ENCODE measurements at places on chromosomes 11 and 22.

GRCh38 chr11:44949160-44950030 is 1.3 kb downstream of the TP53I11 start:
- DNase-seq, result no peak

DNA sequence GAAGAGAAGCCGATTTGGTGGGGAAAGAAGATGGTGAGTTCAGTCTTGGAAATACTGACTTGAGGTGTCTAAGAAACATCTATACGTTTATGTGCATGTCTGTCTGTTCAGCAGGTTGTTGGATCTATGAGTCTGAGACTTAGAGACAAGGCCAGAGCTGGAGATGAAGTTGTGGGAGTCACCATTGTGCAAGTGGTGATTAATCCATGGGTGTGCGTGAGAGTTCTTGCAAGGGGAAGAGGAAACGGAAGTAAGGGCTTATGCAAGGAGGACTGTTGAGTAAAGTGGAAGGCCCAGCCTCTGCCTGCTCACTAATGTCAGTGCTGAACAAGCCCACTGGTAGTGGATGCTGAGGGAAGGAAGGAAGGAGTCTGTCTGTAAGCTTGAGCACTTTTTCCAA is 9.7 kb downstream of the TMEM45B start:
- no peak for DNase-seq

- DNase-seq, result no peak
Measured at GRCh38 chr11:111012491-111012890, 233.0 kb upstream of the POU2AF2 start.

DNA sequence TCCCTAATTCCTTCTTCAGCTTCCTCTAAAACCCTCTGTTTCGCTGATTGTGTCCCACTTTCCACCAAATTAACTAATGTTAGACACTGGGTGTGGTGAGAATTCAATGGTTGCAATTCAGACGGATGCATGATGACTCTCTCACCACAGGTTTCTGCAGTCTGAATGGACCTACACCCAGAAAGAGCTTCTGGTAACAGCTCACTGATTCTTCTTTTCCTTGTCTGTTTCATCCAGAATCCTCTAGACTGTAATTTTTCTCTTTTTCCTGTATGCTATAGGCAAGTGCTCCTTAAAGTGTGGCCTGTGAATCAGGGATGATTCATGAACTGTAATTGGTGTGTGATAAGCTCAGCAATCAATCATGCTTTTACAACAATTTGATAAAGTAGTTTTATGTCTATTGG is 18.1 kb downstream of the MMP10 start:
- no peak for DNase-seq

- DNase-seq, result no peak
Measured at GRCh38 chr11:70687716-70688115, 289.4 kb downstream of the CTTN start.

DNA sequence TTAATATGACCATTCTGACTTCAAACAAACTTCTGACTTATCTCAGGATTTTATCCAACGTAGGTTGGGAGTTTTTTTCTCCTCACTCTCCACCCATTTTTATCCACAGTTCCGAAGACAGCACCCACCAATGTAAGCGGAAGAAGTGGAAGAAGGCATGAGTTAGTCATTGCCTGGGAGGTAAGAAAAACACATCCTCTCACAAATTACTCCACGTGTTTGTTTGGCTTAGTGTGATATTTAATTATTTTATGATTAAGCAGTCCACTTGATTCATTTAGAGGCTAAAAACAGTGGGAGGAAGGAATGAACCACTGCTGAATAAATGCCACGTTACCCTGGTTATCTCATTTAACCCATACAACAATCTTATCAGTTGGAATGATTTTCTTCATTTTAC is 389.6 kb upstream of the ARHGAP42 start:
- no peak for DNase-seq

GRCh38 chr11:86934926-86935579 is 20.1 kb downstream of the FZD4 start:
- DNase-seq, result no peak

DNA sequence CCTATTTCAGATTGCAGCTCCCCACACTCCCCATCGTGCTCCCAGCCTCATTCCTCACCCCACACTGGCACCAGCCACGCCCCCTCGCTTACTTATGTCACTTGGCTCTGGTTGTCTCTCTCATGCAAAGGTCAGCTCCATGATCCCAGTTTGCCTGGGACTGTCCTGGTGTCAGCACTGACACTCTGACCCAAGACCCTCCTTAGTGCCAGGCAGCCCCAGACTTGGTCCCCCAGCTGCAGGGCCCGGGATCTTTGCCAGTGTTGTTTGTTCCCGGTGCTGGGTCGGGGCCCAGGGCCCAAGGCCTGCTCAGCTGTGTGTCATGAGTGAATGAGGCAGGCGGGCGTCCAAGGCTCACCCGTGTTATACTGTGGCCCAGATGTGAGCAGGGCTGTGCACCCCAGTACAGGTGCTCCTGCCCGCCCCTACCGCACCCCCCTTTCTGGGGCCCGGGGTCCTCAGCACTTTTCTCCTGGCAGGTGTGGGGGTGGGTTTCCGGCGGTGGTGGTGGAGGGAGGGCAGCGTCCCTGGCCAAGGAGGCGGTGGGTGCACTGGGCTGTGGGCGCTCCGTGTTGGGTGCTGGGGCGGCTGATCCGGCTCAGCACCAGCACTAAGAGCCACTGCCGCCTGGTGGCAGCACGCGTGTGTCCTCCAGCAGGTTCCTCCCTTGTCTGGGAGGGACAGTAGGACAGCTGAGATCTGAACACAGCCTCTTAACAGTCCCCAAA is 19.5 kb downstream of the IL17REL start:
- peak; percentile 41 for DNase-seq

- no peak for DNase-seq
Measured at GRCh38 chr22:27718186-27719035, 83.1 kb downstream of the MN1 start.

DNA sequence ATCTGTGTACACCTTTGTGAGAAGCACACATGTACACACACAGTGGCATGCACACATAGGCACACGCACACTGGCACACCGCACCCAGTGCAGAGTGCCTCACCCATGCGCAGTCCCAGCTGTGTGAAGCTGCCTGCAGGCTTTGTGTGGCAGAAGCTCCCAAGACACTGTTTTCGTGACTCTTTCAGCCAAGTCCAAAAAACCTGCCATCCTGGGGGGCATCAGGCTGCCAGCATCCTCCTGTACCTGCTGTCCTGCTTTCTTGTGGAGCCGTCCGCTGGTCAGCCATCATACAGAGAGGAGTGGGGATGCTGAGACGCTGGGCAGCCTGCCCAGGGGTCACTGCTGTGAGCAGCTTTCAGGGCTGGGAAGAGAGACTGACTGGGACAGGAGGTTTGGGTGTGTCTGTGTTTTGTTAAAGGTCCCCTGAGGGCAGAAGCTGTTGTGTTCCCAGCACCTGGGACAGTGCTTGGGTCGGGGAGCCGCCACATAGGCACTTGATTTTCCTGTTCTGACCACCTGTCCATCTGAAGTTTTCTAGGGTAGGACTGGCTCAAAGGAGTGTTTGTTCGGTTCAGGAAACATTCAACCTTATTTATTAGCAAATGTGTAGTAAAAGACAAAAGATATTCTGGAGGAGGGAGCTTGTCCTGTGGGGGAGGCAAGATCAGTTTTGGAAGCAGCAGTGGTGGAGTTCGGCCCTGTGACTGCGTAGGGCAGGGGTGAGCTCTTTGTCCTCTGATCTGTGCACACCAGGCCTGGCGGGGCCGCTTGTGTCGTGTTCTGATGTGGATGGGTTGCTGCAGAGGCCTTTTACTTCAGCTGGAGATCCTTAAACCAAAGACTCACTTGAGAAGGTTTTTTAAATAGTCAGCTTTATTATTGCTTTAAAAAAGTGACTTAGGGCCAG is 29.7 kb downstream of the AP2A2 start:
- DNase-seq, result no peak

DNA sequence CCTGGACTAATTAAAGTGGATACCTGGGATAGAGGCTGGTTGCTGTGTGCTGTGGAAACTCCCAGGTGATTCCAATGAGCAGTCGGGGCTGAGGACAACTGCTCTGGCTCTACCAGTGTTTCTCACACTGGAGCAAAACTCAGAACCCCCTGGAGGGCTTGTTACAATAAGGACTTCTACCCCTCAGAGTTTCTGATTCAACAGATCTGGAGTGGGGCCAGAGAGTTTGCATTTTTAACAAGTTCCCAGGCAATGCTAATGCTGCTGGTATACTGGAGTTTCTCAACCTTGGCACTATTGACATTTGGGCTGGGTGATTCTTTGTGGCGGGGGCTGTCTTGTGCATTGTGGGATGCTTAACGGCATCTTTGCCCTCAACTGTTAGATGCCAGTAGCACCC is 353.7 kb downstream of the MIAT start:
- DNase-seq, result no peak

GRCh38 chr22:34841911-34842310 is 224.0 kb upstream of the ISX start:
- no peak for DNase-seq

- DNase-seq, result no peak
Measured at GRCh38 chr11:130787973-130788570, 128.2 kb downstream of the SNX19 start.

DNA sequence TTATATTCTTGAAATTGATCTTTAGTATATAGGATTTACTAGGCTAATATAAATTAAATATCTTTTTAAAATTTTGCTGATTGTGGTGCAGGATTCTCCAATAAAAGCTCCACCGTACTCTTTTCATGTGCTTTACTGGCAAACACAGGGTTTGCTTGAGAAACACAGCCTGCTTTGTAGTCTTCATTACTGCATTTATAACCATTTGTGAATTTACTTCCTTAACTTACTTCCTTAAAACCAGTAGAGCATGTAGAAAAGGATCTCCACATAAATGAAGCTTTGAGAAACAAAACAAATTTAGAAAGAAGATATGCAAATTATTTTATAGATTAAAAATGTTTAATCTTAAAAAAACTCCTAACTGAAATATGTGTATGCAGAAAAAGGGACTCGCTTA is 28.8 kb downstream of the SWAP70 start:
- DNase-seq, result no peak

GRCh38 chr22:24325105-24325757 is 54.6 kb downstream of the SPECC1L start:
- no peak for DNase-seq

- no peak for DNase-seq
Measured at GRCh38 chr11:95487391-95487790, 256.4 kb upstream of the SESN3 start.

GRCh38 chr11:101907815-101908214 is 7.0 kb upstream of the CEP126 start:
- DNase-seq, result no peak

DNA sequence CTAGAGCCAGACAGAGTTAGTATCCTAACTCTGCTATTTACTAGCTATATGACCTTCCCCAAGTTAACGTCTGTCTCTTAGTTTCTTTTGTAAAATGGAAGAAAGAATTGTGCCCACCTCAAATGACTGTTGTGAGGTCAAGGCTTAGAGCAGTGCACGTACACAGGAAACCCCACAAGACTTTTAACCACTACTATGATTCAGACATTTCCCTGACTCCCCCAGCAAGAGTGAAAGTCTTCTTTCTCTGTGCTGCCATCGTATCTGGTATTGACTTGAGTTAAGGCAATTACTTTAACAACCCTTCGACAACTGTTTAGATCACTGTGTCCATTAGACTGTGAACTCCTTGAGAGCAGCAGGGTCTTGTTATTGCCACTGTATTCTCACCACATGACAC is 2.6 kb upstream of the OR52W1 start:
- no peak for DNase-seq

DNA sequence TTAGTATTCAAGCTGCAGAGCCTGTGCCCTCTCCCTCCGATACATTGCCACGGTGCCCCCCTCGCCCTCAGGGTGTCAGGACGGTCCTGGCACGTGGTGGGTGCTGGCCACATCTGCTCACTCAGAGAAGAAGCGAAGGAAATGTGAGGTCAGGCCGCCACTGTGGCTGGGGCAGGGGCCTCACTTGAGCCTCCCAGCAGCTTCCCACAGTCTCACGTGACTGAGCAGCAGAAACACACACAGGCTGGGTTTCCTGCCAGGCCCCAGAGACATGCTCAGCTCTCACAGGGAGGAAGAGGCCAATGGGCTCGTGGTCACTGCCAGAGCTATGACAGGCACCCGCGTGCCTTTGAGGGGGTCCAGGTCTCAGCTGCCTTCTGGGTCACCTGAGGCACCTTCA is 37.9 kb upstream of the PRR5 start:
- peak; percentile 8 for DNase-seq

DNA sequence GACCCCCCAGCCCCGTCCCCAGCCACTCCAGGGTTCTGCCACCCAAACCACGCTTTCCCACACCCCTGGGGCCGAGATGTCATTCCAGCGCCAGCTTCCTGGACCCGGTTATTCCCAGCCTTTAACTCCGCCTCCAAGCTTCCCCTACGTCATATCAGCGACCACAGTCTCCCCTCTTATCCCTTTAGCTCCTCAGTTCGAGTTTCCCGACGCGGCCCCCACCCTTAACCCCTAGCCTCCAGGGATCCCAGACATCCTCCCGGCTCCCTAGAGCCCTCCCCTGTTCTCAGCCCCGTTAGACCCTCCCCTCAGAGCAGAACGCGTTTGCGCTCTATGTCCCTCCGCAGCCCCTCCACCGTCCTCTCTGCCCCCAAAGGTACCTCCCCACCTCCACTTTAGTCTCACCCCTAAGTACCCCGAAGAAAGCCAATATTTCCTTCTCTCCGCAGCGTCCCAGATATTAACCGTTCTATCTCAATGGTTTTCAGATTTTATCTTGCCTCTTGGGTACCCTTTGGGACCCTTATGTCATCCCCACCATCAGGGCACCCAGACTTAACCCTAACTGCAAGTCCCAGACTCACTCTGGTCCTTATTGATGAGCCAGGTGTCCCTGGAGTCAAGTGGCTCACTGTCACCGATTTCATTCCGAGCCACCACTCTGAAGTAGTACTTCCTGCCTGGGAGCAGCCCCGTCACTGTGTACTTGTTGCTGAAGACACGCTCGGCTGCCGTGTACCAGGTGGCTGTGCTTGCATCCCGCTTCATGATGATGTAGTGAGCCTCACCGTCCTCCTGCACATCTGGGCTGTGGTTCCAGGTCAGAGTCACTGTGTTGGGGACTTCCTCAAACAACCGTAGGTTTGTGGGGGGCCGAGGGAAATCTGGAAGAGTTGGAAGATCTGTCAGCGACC is 8.0 kb downstream of the TMEM86A start:
- DNase-seq, result peak; percentile 37

GRCh38 chr11:120179057-120179672 is 31.7 kb upstream of the OAF start:
- no peak for DNase-seq

GRCh38 chr11:121766166-121766565 is 313.4 kb upstream of the SORL1-AS1 start:
- DNase-seq, result no peak

- DNase-seq, result no peak
Measured at GRCh38 chr11:95415837-95416304, 184.9 kb upstream of the SESN3 start.

DNA sequence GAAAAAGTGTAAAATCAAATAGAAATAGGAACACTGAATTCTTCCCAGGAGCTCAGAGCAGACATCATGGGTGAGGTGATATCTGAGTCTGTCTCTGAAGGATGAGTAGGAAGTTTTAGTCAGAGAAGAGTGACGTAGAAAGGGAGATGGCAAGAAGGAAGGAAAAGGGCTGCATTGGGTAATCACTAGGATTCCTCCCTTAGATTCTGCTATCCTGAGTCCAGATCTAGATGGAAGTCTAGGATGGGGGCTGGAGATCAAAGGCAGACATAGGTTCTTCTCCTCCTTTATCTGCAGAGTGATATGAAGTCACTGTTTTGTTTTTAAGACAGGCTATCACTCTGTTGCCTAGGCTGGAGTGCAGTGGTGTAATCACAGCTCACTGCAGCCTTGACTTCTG is 30.4 kb downstream of the POU2F3 start:
- no peak for DNase-seq

- DNase-seq, result no peak
Measured at GRCh38 chr11:30561691-30562415, 24.3 kb downstream of the MPPED2 start.

GRCh38 chr11:71096751-71097388 is 155.5 kb downstream of the SHANK2 start:
- no peak for DNase-seq
